ENCODE measurements at places on chromosomes 16 and 17.

GRCh38 chr17:37388266-37388665, 12.5 kb downstream of the C17orf78 start:
- DNase-seq: no peak

- DNase-seq: no peak
Measured at GRCh38 chr16:14014284-14014625, 56.9 kb upstream of the MRTFB start.

GRCh38 chr16:11916524-11917285, 949 bp upstream of the GSPT1 start:
- DNase-seq: no peak

DNA sequence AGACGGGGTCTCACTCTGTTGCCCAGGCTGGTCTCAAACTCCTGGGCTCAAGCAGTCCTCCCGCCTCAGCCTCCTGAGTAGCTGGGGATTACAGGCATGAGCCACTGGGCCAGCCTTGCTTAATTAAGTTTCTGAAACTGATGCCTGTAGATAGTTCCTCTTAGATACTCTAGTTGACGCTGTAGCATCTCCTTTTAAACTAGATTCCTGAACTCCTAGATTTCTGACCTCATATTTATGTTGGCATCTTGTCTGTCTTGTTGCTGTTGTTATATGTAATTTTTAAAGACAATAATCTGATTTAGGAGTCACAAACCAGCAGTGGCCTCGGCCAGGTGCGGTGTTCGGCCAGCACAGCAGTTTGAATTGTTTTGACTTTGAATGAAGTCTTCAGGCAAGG, 37.5 kb downstream of the DHRS7B start:
- DNase-seq: no peak

- DNase-seq: no peak
Measured at GRCh38 chr17:4006745-4007211, 42.5 kb upstream of the ATP2A3 start.

DNA sequence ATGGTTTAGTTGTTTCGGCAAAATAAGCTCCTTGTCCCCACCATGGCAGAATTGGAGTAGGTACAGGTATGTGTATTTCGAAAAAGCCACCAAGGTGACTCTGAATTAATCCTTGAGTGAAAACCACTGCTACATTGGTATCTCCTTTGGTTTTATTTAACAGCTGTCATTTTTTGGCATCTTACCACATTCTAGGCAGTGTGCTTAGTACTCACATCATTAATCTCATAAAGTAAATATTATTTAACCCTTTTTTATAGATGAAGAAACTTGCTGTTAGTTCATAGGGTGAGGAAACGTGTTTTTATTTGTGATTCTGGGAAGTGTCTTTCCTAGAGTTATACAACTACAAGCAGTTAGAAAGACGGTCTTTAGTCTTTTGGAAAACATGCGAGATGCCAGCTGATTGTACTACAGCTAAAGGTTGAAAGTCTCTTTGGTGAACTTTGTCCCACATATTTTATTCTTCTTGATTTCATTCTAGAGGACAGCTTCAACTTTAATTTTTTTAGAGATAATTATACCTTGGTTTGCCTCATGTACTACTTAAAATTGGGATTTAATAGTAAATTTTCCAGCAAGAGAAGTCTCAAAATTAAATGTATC, 6.5 kb downstream of the ATAD5 start:
- DNase-seq: no peak

GRCh38 chr16:3140603-3141427, 6.0 kb downstream of the ZNF213 start:
- DNase-seq: no peak

- DNase-seq: no peak
Measured at GRCh38 chr17:81529437-81529803, 1.2 kb downstream of the FSCN2 start.

DNA sequence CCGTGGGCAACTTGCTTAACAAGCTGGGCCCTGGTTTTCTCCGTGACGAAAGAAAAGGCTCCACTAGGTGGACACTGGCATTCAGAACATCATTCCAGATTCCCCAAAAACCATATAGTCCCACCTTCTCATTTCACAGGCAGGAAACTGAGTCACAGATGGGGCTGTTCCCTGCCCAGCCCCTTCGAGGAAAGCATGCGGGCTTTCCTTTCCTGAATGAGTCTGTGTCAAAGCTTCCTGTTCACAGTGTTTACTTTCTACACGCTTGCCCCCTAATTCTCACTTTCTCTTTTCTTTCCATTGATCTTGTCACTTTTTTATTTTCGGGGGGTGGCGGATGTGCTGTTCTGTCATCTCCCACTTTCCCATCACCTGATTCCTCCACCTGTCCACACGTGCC, 10.3 kb upstream of the LGALS9 start:
- no peak for DNase-seq

All from suppressor macrophage (primary cell).